ENCODE measurements at places on chromosomes 12 and 14.

DNA sequence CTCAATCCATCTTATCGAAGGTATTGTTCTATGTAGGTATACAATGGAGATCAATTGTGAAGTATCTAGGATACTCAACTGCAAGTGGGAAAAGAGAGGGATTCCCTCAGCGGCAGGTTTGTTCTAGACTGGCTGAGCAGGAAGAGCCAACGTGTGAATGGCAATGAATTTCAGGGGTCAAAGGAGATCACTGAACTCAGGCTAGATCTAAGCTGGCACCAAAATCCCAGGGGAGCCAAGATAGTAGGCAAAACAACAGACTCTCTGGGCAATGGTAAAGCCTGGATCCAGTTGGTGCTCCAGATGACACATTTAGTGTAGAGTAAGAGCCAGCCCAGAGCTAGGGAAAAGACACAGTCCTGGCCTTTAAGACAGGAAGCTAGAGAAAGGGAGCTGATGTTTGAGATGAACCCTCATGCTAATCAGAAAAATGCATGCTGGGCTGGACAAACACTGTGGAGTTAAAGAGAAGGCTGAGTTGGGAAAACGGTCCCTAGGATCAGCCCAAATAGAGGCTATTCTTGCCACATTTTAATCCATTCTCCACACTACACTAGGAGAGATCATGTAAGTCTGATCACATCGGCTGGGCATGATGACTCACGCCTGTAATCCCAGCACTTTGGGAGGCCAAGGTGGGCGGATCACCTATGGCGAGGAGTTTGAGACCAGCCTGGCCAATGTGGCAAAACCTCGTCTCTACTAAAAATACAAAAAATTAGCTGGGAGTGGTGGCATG lies 45.6 kb downstream of the EFCAB11 start:
- DNase-seq = no peak

DNA sequence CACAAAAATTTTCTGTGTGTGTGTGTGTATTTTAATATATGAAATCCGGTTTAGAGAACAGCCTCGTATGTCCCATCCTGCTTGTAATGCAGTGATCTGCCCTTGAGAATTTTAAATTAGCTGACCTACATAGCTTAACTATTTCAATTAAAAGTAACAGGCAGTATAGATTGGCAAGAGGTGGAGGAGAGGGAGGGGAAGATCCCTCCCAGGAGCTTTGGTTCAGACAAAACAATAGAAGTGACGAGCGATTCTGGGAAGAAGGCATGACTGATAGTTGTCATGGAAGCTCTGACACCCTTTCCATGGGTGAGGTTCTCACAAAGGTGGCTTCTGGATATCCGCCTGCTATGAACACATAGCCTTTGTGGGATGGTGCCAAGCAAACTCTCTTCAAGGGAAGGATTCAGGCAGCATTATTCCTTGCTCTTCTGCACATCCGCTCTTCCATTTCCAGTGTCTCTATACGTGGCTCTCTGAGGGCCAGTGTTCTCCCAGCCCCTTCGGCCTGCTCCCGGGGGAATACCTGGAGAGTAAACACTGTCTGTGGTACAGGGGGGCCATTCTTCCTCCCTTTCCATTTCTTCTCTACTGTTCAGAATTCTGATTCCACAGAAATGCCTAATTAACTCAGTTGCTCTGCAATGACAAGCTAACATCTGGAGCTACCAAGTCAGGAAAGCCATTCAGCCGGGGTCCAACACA lies 182.0 kb downstream of the CACNA1C start:
- no peak for DNase-seq

GRCh38 chr12:18224745-18225144 lies 36.6 kb upstream of the PIK3C2G start:
- peak; percentile 14 for DNase-seq

GRCh38 chr12:132550014-132550802 lies 60.2 kb downstream of the LRCOL1 start:
- no peak for DNase-seq

GRCh38 chr14:70972107-70972976 lies 65.1 kb downstream of the PCNX1 start:
- peak; percentile 73 for DNase-seq

DNA sequence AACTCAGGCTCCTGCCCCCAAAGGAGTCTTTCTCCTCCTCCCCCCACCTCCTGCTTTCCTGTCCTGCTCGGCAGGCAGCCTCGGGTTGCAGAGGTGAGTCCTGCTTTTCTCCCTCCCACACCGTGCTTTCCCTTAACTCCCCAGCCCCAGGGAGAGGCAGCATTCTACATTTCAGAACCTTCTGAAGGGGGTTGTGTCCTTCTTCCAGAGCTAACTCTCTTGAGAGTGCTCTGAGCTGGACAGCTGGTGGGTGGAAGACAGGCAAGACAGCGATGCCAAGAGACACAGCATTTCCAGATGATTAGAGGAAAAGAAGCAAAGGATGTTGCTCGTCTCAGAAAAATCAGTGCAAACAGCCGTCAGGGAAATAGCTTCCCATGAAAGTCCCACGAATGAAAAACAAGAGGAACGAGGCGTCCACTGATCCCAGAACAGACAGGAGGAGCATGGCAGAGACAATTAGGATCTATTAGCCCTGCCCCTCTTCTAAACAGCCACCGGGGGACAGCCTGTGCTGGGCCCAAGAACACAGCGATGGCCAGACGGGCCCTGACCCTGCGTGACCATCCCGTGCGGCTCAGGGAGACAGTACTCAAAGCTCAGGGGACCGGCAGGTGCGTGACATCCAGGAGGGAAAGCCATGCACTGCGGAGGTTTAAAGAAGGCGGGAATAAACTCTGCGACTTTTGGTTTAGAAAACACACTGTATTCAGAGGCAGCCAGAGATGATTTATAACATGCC lies 216.5 kb upstream of the RTL1 start:
- DNase-seq = no peak

DNA sequence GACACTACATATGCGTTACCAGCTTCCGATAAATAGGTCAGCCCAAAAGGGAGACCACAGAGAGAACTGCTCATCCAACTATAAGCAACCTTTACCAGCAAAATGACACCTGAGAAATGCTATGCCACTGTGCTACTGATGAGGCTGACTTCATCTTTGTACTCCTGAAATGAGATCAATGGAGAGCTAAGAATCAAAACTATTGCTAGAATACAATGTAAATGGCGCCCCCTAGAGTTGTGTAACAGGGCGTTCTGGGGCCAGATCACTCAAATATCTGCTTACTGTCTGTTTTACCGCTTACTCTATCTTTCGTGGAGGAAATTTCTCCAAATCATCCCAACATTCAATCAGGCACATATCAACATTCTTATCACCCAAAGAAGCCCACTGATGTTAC lies 4.6 kb downstream of the ZNF384 start:
- peak; percentile 55 for DNase-seq

- no peak for DNase-seq
Observed at GRCh38 chr14:72766296-72766695, 127.6 kb downstream of the DPF3 start.

- DNase-seq = no peak
Observed at GRCh38 chr12:106764738-106765137, 9.7 kb upstream of the RIC8B start.

DNA sequence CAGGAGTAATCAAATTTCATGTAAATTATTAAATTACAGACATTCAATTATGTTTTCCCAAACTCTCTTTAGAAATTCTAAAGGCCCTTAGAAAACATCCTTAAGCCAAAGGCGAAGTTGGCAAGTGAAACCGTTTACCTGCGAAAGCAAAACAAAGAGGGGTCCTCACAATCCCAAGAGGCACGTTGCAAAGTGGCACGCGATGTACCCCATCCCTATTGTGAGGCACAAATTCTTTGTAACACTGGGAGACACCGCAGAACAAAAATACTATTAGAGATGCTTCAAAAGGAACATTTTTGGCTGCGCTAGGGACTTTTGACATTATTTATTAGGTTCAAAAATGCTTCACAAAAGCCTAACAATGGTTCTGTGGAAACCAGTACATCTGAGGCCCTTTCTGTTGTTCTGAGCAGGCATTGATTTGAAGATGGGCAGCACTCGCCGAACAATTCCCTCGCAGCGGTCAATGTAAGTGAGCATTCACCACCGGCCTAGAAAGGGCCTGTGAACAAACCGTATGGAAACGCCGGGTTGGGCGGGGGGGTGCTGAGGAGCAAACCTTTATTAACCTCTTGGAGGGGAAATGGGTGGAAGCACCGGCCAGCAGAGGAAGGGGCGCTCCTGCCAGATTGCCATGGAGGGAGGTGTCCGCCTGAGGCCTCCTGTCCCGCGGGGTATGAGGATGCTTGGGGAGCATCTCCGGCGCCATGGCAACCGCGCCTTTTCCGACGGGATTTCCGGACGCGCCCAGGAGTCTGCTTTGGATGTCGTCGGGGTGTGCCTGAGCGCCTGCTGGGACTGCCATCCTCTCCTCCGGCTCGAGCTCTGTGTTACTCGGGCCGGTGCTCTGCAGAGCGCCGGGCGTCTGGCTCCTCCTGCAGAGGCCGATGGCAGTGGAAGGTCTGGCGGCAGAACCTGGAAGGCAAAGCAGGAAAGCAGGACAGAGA lies 193.9 kb downstream of the C12orf42 start:
- DNase-seq = no peak

DNA sequence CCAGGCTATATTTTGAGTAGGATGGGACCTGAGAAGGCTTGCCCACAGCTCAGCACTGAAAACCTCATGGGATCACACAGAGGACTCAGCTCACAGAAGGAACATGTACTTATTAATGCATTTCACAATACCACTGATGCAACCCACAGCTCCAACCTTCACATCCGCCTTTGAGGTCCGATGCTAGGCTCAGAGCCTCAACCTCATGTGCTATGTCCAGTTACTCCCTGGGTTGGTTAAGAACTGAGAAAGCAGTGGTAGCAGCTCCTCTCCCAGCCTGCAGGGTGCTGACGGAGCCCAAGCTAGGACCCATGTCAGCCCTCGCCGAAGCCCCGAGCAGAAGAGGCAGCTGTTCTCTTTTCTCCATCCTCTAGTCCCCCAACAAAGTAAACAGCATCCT lies 52.9 kb downstream of the SPTB start:
- no peak for DNase-seq

GRCh38 chr12:63826006-63826585 lies 18.4 kb upstream of the SRGAP1 start:
- DNase-seq = peak; percentile 63

- DNase-seq = no peak
Observed at GRCh38 chr14:24274101-24274543, 2.7 kb upstream of the RABGGTA start.

GRCh38 chr12:30795410-30796312 lies 40.9 kb upstream of the CAPRIN2 start:
- DNase-seq = no peak

DNA sequence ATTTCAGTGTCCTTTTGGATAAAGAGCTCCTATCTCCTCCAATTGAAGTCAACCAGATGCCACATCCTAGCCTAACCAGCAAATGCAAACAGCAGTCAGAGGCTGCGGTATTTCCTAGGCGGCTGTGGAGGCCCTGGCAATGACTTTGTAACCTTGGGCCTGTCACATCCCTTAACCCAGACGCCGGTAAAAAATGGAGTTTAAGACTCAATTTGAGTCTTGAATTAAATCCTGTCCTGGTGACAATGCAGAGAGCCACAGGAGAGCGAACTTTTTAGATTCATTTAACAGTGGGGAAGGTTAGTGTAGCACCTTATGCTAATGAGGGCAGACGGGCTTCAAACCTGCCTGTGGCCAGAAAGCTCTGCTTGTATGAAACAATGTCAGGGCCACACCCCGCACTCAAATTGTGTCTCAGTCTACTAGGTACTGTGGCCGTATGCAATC lies 1.3 kb downstream of the C12orf75 start:
- DNase-seq = no peak

DNA sequence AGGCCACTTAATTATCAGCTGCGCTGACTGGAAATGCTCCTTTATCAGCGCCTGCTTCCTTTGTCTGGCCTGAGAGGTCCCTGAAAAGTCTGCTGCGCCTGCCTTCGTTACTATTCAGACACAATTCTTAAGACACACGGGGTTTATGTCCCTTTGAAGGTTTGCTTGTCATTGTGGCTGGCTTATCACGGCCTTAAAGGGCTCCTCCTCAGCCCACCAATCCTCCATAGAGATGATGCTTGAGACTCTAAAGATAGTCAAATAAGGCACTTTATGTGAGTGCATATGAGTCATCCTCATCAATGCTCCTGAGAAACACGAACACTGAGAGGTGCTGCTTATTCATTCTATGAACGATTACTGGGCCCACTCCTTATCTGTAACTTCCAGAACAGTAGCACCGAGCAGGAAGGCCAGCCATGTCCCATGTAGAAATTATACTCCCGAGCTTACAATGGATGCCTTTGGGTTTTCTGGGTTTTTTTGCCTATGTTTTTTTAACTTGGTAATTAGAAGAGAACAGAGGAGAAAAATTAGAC lies 1268.2 kb upstream of the TMEM132C start:
- DNase-seq = no peak

GRCh38 chr12:95857156-95857555 lies 1.6 kb upstream of the SNRPF start:
- no peak for DNase-seq

DNA sequence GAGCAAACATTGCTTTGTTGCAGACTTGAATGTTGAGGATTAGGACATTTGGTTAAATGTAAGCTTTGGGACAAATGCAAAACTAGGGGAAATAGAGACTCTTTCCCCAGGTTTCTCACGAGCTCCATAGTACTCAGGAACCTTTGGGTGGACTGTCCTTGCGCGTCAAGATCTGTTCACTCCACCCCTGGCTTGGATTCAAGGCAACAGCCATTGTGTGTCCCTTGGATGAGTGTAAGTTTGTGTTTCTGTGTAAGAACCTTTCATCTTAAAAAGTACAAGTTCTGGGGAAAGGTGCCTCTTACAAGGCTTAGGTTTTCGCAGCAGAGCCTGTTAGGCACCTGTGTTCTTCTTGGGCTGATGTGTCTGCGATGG lies 3.7 kb downstream of the SUSD6 start:
- DNase-seq = no peak

GRCh38 chr14:69287098-69288010 lies 27.4 kb downstream of the GALNT16 start:
- DNase-seq = no peak

DNA sequence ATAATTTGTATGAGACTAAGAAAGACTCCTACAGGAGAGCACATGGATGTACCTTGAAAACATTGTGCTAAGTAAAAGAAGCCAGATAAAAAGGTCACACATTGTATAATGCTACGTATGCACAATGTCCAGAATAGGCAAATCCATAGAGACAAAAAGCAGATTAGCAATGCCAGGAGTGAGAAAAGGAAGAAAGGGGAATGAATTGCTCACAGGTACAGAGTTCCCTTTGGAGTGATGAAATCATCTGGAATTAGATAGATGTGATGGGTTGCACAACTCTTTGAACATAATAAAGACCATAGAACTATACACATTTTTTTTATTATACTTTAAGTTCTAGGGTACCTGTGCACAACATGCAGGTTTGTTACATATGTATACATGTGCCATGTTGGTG lies 1218.9 kb upstream of the TMEM132C start:
- DNase-seq = no peak

GRCh38 chr14:68094752-68095151 lies 275.2 kb downstream of the RAD51B start:
- DNase-seq = no peak

All from dermis microvascular lymphatic vessel endothelial cell (primary cell).